ENCODE measurements at places on chromosomes 2 and 18. TPM values are rescaled to one million over a fixed set of nuclear protein-coding genes. Genes with fewer than 3 reads are reported as not detected.

CTLA4 gene
- 254 TPM for total RNA-seq

MAP3K20 gene
- 7.0 TPM for total RNA-seq

FAP gene
- total RNA-seq = not detected

DNA sequence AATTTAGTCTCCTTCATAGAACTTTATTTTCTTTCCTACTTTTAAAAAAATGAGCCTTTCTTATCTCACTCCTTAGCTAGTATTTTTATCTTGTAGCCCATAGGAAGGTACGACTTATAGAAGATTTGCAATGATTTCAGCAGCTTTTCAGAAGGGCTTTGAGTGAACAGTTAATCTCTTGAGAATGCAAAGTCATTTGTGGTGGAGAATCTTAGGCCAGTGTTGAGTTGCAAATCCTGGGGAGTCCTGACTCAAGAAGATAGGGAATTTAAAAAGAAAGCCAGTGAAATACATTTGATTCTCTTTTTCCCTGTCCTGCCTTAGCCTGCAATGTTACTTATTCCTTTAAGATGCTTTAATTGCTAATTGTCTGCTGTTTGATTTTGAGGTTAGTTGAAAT, 33.6 kb downstream of the LYPD6 start:
- peaks cover 15% of the 10 kb centered on the region for H3K27me3 ChIP-seq
- peaks cover 1% of the 10 kb centered on the region for H3K4me1 ChIP-seq
- H3K4me3 ChIP-seq = no peak overlapping the region

DNA sequence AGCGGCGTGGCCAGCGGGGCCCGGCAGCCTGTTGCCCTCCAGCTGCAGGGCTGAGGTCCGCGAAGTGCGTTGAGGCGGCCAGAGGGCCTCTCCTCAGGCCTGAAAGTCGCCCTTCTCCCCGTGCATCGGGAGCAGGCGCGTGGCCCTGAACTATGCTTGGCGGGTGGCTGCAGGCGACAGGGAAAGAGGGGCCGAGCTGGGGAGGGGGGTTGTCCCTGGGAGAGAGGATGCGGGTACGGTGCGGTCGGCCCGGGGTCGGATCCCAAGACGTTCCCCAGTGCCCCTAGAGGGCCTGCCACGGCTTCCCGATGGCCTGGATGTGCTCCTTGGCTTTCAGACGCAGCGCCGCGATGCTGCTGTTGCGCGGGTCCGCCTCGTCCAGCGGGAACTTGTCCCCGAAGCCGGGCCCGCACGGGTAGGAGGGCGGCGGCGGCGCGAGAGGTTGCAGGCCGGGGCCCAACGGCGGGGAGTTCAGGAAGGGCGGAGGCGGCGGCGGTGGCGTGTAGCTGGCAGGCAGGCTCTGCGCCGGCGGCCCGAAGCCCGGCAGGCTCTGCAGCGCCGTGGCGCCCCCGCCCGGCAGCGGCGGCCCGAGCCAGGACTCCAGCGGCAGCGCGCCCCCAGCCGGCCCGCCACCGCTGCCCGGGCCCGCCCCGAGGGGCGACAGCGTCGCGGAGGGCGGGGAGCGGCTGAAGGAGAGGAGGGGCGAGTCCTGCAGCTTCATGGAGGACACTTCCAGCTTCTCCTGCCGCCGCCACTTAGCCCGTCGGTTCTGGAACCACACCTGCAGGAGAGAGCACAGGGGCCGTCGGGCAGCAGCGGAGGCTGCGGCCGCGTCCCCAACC, 4.3 kb downstream of the RAX start:
- DNase-seq = peak; percentile 72
- H3K4me3 ChIP-seq = peak overlapping the region; percentile 29
- no peak overlapping the region for H3K27ac ChIP-seq

GRCh38 chr2:171893196-171893823, 734 bp downstream of the SLC25A12 start:
- H3K27ac ChIP-seq = peak overlapping the region; percentile 91
- H3K4me3 ChIP-seq = peak overlapping the region; percentile 96
- H3K36me3 ChIP-seq = peaks cover 14% of the 10 kb centered on the region
- DNase-seq = no peak
- peaks cover 26% of the 10 kb centered on the region for H3K4me1 ChIP-seq

- no peaks in the 10 kb centered on the region for H3K27me3 ChIP-seq
- H3K4me3 ChIP-seq = no peak overlapping the region
- no peak for DNase-seq
- no peaks in the 10 kb centered on the region for H3K4me1 ChIP-seq
Measured at GRCh38 chr2:214465363-214466146, 54.7 kb downstream of the VWC2L start.

GRCh38 chr2:235004329-235004903, 52.6 kb downstream of the SH3BP4 start:
- H3K27ac ChIP-seq = no peak overlapping the region
- no peaks in the 10 kb centered on the region for H3K27me3 ChIP-seq
- no peak overlapping the region for H3K4me3 ChIP-seq
- DNase-seq = no peak
- no peaks in the 10 kb centered on the region for H3K4me1 ChIP-seq

DNA sequence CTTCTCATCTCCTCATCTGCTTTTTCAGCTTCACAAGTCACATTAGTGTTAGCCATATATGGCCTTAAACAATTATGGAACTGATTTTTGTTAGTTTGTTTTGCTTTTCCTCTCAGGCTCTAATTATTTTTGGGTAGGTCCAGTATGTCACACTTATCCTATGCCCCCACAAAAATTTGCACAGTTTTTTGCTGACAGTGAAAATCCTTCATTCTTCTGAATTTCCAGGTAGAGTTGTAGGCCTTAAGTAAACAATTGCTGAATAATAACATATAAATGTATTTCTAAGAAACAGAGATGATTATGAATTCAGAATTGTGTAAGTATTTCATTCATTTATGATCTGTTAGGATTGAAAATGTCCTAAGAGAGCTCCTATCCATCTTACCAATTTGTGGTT, 8.6 kb upstream of the SERPINB10 start:
- H3K4me3 ChIP-seq = no peak overlapping the region
- no peaks in the 10 kb centered on the region for H3K36me3 ChIP-seq
- DNase-seq = no peak
- H3K27me3 ChIP-seq = peaks cover 7% of the 10 kb centered on the region
- H3K27ac ChIP-seq = no peak overlapping the region

- H3K27me3 ChIP-seq = no peaks in the 10 kb centered on the region
- DNase-seq = no peak
Measured at GRCh38 chr18:41462946-41463345, 492.1 kb upstream of the PIK3C3 start.

- H3K4me3 ChIP-seq = no peak overlapping the region
- H3K36me3 ChIP-seq = peaks cover 27% of the 10 kb centered on the region
- H3K4me1 ChIP-seq = peaks cover 31% of the 10 kb centered on the region
- H3K27me3 ChIP-seq = no peaks in the 10 kb centered on the region
- peak overlapping the region; percentile 68 for H3K27ac ChIP-seq
Measured at GRCh38 chr2:218517434-218518206, 50.5 kb downstream of the USP37 start.

GRCh38 chr2:31227110-31227509, 6.8 kb upstream of the EHD3 start:
- no peaks in the 10 kb centered on the region for H3K4me1 ChIP-seq
- no peak overlapping the region for H3K27ac ChIP-seq
- H3K27me3 ChIP-seq = peaks cover 21% of the 10 kb centered on the region
- no peak for DNase-seq
- H3K36me3 ChIP-seq = no peaks in the 10 kb centered on the region

GRCh38 chr2:219308142-219309101, 779 bp downstream of the PTPRN start:
- no peaks in the 10 kb centered on the region for H3K4me1 ChIP-seq
- H3K36me3 ChIP-seq = no peaks in the 10 kb centered on the region
- H3K27me3 ChIP-seq = peaks cover 38% of the 10 kb centered on the region
- peak; percentile 78 for DNase-seq
- H3K4me3 ChIP-seq = no peak overlapping the region

- H3K4me1 ChIP-seq = peaks cover 16% of the 10 kb centered on the region
- peaks cover under 1% of the 10 kb centered on the region for H3K27me3 ChIP-seq
- DNase-seq = peak; percentile 77
- no peak overlapping the region for H3K4me3 ChIP-seq
- no peaks in the 10 kb centered on the region for H3K36me3 ChIP-seq
- H3K27ac ChIP-seq = peak overlapping the region; percentile 78
Measured at GRCh38 chr2:74186038-74186437, 7.4 kb upstream of the MOB1A start.

DNA sequence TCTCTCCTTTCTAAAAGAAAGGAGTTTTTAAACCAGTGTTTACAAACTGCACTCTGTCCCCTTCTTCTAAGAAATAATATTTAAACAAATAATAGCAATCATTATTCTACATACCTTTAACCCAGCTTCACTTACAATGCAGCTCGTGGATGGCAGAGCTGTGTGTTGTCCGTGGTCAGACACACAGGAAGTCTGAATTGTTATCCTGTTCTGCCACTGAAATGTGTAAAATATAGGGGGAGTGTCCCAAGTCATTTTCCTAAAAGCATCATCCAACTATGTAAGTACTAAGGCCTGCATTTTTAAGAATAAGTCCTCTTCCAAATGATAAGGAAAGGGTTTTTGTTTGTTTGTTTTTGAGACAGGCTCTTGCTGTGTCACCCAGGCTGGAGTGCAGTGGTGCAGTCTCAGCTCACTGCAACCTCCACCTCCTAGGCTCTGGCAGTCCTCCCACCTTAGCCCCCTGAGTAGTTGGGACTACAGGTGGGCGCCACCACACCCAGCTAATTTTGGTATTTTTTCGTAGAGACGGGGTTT, 2.7 kb upstream of the PPP4R1 start:
- DNase-seq = no peak
- H3K27ac ChIP-seq = no peak overlapping the region
- H3K27me3 ChIP-seq = no peaks in the 10 kb centered on the region

DNA sequence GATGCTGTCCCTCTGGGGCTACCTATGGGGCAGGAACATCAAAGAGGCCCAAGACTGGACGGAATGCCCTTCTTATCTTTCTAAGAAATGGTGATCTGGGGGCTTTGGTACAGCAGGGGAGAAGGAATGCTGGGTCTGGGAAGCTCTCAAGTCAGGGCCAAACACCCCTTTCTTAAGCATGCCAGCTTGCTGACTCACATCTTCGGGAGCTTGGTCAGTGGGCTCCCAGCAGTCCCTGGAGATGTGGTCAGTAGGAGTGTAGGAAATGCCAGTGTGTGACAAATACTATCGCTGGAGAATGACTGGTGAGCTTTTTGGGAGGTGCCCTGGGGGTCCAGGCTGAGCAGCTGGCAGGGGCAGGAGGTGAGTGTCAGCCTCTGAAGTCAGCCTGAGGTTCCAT, 105.0 kb upstream of the CDC42EP3 start:
- H3K4me3 ChIP-seq = no peak overlapping the region
- H3K27me3 ChIP-seq = no peaks in the 10 kb centered on the region

- H3K4me3 ChIP-seq = no peak overlapping the region
- no peaks in the 10 kb centered on the region for H3K36me3 ChIP-seq
- H3K27me3 ChIP-seq = no peaks in the 10 kb centered on the region
- no peak overlapping the region for H3K27ac ChIP-seq
Measured at GRCh38 chr2:103169861-103170260, 408.0 kb downstream of the TMEM182 start.

DNA sequence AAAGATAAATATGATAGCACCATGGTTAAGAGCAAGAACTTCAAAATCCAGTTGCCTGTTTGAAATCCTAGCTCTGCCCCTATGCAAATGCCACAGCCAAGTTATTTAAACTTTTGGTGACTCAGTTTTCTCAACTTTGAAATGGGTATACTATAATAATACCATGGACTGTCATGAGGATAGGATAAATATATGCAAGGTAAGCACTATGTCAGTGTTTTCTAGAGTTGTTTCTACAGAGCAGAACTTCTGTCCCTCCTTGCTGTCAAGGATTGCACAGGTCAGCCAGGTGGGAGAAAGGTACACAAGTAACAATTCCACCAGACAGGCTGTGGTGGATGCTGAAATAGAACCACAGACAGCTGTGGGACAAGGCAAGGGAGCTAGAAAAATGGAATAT, 55.7 kb upstream of the BOD1L2 start:
- H3K4me1 ChIP-seq = no peaks in the 10 kb centered on the region
- no peaks in the 10 kb centered on the region for H3K36me3 ChIP-seq
- no peak for DNase-seq

GRCh38 chr18:75210274-75211001, at the start of gene TSHZ1:
TSS of gene TSHZ1 (plus strand) at chr18:75210797. CDS start at chr18:75211877, 1,080 bp downstream.
- peaks cover 9% of the 10 kb centered on the region for H3K36me3 ChIP-seq
- H3K27me3 ChIP-seq = no peaks in the 10 kb centered on the region
- peak within 1 kb of the TSS; percentile 98 for H3K27ac ChIP-seq
- H3K4me3 ChIP-seq = peak within 1 kb of the TSS; percentile 90
- DNase-seq = peak; percentile 72
- peaks cover 59% of the 10 kb centered on the region for H3K4me1 ChIP-seq

- H3K36me3 ChIP-seq = peaks cover 31% of the 10 kb centered on the region
- peaks cover 88% of the 10 kb centered on the region for H3K4me1 ChIP-seq
- no peak for DNase-seq
Measured at GRCh38 chr2:105766300-105766866, 21.7 kb downstream of the NCK2 start.

DNA sequence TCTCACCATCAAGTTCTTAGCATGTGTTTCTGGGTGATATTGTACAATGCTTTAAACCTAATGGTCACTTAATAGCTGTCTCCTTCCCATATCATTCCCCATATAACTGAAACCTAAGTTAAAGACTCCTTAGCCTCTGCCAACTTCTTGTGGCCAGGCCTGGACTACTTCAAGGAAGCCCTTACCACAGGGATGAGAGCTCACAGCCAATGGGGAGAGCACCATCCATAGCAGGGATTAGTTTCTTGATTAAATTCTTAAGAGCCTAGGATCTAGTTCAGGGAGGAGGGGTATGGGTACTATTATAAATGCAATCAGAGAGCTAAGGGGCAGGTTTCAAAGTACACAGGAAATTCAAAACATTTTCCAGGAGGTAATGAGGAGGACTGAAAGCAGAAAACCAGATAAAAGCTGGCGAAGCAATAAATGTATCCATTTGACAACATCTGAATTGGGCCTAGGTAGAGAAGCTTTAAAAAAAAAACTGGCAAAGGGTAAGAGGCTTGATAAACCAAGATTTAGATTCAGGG, 34.8 kb upstream of the IHH start:
- no peaks in the 10 kb centered on the region for H3K27me3 ChIP-seq
- no peaks in the 10 kb centered on the region for H3K36me3 ChIP-seq
- no peaks in the 10 kb centered on the region for H3K4me1 ChIP-seq
- DNase-seq = no peak
- no peak overlapping the region for H3K27ac ChIP-seq
- H3K4me3 ChIP-seq = no peak overlapping the region

GRCh38 chr2:128416109-128416785, 97.6 kb upstream of the HS6ST1 start:
- H3K27ac ChIP-seq = no peak overlapping the region
- no peaks in the 10 kb centered on the region for H3K4me1 ChIP-seq
- H3K27me3 ChIP-seq = peaks cover 3% of the 10 kb centered on the region
- H3K36me3 ChIP-seq = no peaks in the 10 kb centered on the region
- no peak for DNase-seq
- no peak overlapping the region for H3K4me3 ChIP-seq

DNA sequence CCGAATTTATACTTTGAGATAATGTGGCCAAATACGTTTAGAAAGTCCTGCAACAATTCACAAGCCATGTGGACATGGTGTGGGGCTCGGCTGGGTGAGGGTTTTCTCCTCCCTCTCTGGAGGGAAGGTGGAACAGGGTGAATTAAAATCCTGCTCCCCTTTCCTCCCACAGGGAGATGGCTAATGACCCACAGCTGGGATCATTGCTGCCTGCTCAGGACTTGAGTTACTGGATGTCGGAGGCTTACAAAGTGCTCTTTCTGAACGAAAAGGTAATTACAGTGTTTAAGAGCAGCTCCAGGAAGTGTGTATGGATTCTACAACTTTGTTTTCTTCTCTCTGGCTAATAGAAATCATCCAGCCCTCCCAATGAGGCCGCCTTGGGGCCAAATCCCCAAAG, 97.9 kb upstream of the ALKAL2 start:
- no peak overlapping the region for H3K27ac ChIP-seq
- peaks cover 4% of the 10 kb centered on the region for H3K27me3 ChIP-seq
- H3K36me3 ChIP-seq = no peaks in the 10 kb centered on the region
- DNase-seq = no peak
- no peaks in the 10 kb centered on the region for H3K4me1 ChIP-seq
- H3K4me3 ChIP-seq = no peak overlapping the region

All from activated CD4-positive, alpha-beta memory T cell treated with anti-CD3 and anti-CD28 coated beads for 36 hours (primary cell).